Endothelial cell of umbilical vein (primary cell): ENCODE measurements at places on chromosomes 6 and 20. TPM values are rescaled to one million over a fixed set of nuclear protein-coding genes. Genes with fewer than 3 reads are reported as not detected.

Gene BANF2
- not detected in 2 replicates for total RNA-seq

Gene CCN2
- 2,488 and 2,886 TPM in 2 replicates for total RNA-seq

Gene MLN
- not detected in 2 replicates for total RNA-seq

Gene ZNF391
- 0.37 and 0.42 TPM in 2 replicates for total RNA-seq

Gene LINC00237
- total RNA-seq = not detected in 2 replicates

DNA sequence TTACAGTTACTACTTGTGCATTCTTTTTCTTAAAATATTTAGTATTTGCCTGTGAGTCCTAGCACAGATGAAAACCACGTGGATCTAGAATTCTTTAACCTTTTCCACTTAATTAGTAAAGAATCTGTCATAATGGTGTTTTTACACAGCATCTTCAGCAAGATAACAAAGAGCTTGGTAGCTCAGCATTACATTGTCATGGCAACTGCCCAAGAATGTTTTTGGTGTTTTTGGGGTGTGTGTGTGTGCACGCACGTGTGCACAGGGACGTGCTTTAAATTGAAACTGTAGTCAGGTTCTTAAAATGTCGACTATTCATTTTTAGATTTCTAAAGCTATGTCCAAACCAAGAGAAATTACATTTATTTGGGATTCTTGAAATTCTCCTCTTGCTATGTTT lies 108.0 kb downstream of the FIG4 start:
- no peak overlapping the region for H3K27ac ChIP-seq
- no peak for DNase-seq
- H3K4me1 ChIP-seq = peaks cover 14% of the 10 kb centered on the region
- no peaks in the 10 kb centered on the region for H3K36me3 ChIP-seq

DNA sequence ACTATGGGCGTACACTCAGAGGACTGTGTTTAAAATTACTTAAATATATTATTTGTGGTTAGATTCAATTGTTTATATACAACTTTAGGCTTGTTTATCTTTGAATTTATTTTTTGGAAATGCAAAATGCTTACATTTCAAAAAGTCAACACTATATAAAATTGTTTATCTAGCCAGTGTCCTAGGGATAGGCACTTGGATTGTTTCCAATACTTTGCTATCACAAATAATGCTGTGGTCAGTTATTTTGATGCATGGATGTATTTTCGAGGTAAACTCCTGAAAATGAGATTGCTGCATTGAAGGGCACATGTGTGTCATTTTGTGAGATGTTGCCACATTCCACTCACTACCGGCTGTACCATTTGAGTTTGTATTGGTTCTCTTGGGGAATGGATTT lies 213.9 kb downstream of the SLC24A3 start:
- no peak overlapping the region for H3K4me3 ChIP-seq

DNA sequence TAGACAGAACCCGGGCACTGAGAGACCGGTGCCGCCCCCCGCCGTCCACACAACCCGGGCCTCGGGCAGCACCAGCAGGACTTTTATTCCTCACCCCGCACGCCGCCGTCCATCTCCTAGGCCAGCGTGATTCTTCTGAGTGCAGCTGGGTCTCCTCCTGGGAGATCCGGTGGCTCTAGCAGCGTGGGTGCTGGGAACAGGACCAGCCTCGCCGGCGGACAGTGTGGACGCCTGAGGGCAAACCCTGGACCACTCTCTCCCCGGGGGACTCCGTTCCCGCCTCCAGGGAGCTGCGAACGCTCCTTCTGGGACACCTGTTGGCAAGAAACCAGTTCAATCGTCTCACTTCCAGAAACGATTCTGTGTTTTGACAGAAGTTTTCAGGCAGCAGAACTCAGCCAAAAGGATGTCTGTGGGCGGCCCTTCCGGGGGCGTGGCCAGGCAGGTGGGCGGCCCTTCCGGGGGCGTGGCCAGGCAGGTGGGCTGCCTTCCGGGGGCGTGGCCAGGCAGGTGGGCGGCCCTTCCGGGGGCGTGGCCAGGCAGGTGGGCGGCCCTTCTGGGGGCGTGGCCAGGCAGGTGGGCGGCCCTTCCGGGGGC lies 130.7 kb downstream of the DLL1 start:
- no peaks in the 10 kb centered on the region for H3K27me3 ChIP-seq
- no peak overlapping the region for H3K27ac ChIP-seq
- H3K36me3 ChIP-seq = no peaks in the 10 kb centered on the region
- DNase-seq = no peak

GRCh38 chr20:63574156-63574828 lies at the start of gene HELZ2:
Gene HELZ2 (minus strand): TSS chr20:63574239. CDS start chr20:63572385, 1,854 bp downstream.
- H3K4me3 ChIP-seq = peak within 1 kb of the TSS; percentile 87
- H3K36me3 ChIP-seq = no peaks in the 10 kb centered on the region
- H3K27me3 ChIP-seq = no peaks in the 10 kb centered on the region
- H3K27ac ChIP-seq = peak within 1 kb of the TSS; percentile 72
- peaks cover 10% of the 10 kb centered on the region for H3K4me1 ChIP-seq
- peak; percentile 52 for DNase-seq

DNA sequence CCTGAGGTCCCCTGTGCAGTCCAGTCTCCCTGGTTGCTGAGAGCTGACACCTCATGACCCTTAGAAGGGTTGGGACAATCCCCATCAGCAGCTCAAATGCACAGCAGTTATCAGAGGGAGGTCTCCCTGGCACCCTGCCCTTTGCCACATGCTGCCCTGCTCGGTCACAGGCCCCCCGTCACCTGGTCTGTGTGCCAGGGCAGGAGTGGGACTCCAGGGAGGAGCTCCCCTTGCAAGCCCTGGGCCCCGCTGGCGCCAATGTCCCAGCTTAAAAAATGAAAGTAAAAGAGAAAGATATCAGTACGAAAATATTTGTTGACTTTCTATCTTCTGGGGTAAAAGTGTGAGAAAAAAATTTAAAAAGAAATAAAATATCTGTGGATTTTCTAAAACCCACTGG lies 68.1 kb upstream of the SLC22A16 start:
- H3K4me1 ChIP-seq = no peaks in the 10 kb centered on the region
- no peak overlapping the region for H3K27ac ChIP-seq
- DNase-seq = no peak
- H3K27me3 ChIP-seq = peaks cover 84% of the 10 kb centered on the region

- no peaks in the 10 kb centered on the region for H3K27me3 ChIP-seq
- H3K4me1 ChIP-seq = peaks cover 20% of the 10 kb centered on the region
- peak overlapping the region; percentile 93 for H3K4me3 ChIP-seq
- H3K27ac ChIP-seq = peak overlapping the region; percentile 52
- no peaks in the 10 kb centered on the region for H3K36me3 ChIP-seq
Observed at GRCh38 chr6:166998256-166999144, 697 bp upstream of the CEP43 start.

GRCh38 chr6:334536-335510 lies 42.5 kb downstream of the DUSP22 start:
- H3K4me3 ChIP-seq = no peak overlapping the region
- no peak for DNase-seq
- H3K36me3 ChIP-seq = no peaks in the 10 kb centered on the region
- no peak overlapping the region for H3K27ac ChIP-seq
- peaks cover 13% of the 10 kb centered on the region for H3K4me1 ChIP-seq
- no peaks in the 10 kb centered on the region for H3K27me3 ChIP-seq

GRCh38 chr20:17621229-17621968 lies 51.5 kb downstream of the DSTN start:
- H3K4me3 ChIP-seq = no peak overlapping the region
- H3K27me3 ChIP-seq = no peaks in the 10 kb centered on the region
- no peak overlapping the region for H3K27ac ChIP-seq
- no peak for DNase-seq
- H3K4me1 ChIP-seq = no peaks in the 10 kb centered on the region
- peaks cover 86% of the 10 kb centered on the region for H3K36me3 ChIP-seq

- no peak for DNase-seq
- H3K4me3 ChIP-seq = no peak overlapping the region
- no peaks in the 10 kb centered on the region for H3K27me3 ChIP-seq
- H3K36me3 ChIP-seq = no peaks in the 10 kb centered on the region
- no peaks in the 10 kb centered on the region for H3K4me1 ChIP-seq
Observed at GRCh38 chr20:10336959-10337729, 96.9 kb downstream of the MKKS start.

DNA sequence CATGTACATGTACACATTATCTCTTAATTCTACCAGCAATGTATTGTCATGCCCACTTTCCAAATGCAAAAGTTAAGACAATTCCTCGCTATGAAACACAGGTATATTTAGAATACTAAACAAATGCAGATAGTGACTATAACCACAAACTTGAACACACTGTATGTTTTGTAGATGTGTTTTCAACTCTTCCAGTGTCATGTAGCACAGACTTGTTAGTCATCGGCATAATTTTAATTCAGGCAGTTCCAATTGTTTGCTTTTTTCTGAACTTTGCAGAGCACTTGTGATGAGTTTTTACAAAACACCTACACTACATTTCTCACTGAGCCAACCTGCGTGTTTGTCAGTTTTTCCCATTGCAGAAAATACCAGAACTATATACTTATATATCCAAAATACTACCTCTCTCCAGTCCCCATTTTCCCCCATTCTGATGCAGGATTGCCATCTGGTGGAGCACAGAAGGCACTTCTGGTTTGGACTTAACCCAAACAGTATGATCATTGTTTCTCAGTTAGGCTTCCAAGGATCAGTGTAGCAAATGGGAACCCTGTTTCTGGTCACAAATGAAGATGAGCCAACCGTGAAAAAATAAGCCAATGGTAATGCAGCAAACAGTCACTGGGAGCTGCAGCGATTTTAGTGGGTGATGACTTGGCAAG lies 143.4 kb downstream of the ADGRB3 start:
- no peak overlapping the region for H3K4me3 ChIP-seq
- no peak for DNase-seq
- no peaks in the 10 kb centered on the region for H3K27me3 ChIP-seq
- no peaks in the 10 kb centered on the region for H3K4me1 ChIP-seq
- H3K36me3 ChIP-seq = no peaks in the 10 kb centered on the region

DNA sequence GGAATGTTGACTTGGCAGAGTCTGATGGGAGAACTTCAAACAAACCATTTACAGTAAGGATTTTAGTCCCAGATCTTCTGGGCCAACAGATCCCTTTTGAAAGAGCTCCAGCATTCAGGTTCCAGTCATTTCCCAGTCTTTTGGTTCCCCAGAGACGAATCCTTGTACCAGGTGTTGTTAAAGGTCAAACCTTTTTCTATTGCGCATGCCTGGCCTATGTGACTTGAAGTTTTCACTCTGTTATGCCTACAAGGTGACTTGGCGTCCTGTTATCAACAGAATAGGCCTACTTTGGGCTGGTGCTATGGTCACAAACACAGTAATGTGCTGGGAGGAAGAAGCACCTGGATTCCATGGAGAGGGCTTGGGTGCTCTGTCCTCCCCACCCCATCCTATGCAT lies 52.3 kb downstream of the PXDC1 start:
- H3K4me3 ChIP-seq = no peak overlapping the region
- no peaks in the 10 kb centered on the region for H3K4me1 ChIP-seq
- H3K27me3 ChIP-seq = no peaks in the 10 kb centered on the region
- H3K36me3 ChIP-seq = no peaks in the 10 kb centered on the region

- no peaks in the 10 kb centered on the region for H3K4me1 ChIP-seq
- no peaks in the 10 kb centered on the region for H3K36me3 ChIP-seq
- H3K4me3 ChIP-seq = no peak overlapping the region
Observed at GRCh38 chr20:21372016-21372415, 25.3 kb downstream of the NKX2-4 start.

- no peak for DNase-seq
- no peaks in the 10 kb centered on the region for H3K36me3 ChIP-seq
- H3K4me3 ChIP-seq = no peak overlapping the region
- H3K27ac ChIP-seq = no peak overlapping the region
- peaks cover 1% of the 10 kb centered on the region for H3K27me3 ChIP-seq
Observed at GRCh38 chr20:53691060-53691810, 97.6 kb upstream of the ZNF217 start.

GRCh38 chr6:22062807-22063408 lies 233.9 kb downstream of the PRL start:
- no peaks in the 10 kb centered on the region for H3K36me3 ChIP-seq
- no peaks in the 10 kb centered on the region for H3K27me3 ChIP-seq
- peak; percentile 30 for DNase-seq

DNA sequence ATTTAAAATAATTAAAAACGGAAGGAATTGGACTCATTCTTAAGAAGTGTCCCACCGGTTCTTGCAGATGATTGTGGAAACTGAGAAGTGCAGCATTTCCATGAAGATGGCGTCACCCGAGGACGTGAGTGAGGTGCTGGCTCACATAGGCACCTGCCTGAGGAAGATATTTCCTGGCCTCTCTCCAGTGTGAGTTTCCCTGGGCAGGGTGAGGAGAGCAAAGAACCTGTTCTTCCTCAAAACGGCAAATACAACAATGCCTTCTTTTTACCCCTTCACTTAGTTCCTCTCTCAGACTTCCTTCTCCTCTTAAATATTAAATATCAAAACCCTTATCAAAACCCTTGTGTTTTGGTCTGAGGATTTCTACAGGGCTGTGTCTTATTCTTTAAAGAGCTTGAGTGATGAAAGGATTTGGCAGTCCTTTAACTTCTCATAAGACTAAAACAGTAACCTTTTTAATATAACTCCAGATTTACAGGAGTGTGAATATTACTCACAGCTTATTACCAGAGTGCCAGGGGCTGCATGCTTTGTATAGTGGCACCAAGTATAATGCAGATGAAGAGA lies 156.3 kb downstream of the CARMIL1 start:
- no peak overlapping the region for H3K27ac ChIP-seq
- no peaks in the 10 kb centered on the region for H3K36me3 ChIP-seq
- H3K4me3 ChIP-seq = no peak overlapping the region
- no peaks in the 10 kb centered on the region for H3K4me1 ChIP-seq
- no peak for DNase-seq
- no peaks in the 10 kb centered on the region for H3K27me3 ChIP-seq
